ENCODE measurements at places on chromosomes 4 and X.

- DNase-seq: no peak
Observed at GRCh38 chrX:103461156-103461555, 58.1 kb downstream of the RAB40A start.

GRCh38 chr4:56475917-56476316, 8.5 kb downstream of the SRP72 start:
- DNase-seq: peak; percentile 75

- DNase-seq: no peak
Observed at GRCh38 chr4:62288808-62289541, 1088.8 kb downstream of the ADGRL3 start.

GRCh38 chrX:107626481-107626880, 1.8 kb upstream of the PRPS1 start:
- no peak for DNase-seq

DNA sequence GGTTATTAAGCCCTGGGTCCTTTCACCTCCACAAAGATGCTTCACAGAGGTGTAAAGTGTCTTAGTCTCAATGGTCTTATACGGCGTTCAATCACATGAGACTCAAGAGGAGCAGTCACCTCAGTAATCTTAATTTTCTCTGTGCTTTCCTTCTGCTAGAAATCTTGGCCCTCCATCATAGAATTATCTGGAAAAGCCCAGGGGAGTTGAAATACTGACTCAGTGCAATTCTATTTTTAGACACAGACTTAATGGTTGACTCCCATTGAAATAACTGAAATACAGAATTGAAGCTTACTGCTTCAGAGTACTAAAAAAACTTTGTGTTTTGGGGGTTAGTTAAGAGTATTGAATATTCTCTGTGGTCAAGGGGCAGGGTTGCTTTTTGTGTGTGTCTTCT, 94.5 kb upstream of the IL15 start:
- no peak for DNase-seq

DNA sequence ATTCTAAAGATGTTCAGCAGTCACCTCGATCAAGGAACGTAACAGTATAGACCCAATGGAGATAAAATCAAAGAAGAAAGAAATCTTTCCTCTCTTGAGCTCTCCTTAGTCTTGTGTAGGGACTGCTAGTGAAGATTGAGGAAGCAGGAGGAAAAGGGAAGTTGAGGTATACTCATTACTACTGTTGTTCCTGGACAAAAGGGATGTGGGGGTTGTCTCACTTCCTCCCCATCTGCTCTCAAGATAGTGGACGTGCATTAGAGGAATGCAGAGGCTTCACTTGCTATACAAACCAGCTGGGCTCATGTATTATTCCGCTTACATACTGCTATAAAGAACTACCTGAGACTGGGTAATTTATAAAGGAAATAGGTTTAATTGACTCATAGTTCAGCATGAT, 208.9 kb upstream of the ARHGEF9 start:
- DNase-seq: no peak

- DNase-seq: no peak
Observed at GRCh38 chr4:153161226-153161963, 42.8 kb upstream of the TRIM2 start.

DNA sequence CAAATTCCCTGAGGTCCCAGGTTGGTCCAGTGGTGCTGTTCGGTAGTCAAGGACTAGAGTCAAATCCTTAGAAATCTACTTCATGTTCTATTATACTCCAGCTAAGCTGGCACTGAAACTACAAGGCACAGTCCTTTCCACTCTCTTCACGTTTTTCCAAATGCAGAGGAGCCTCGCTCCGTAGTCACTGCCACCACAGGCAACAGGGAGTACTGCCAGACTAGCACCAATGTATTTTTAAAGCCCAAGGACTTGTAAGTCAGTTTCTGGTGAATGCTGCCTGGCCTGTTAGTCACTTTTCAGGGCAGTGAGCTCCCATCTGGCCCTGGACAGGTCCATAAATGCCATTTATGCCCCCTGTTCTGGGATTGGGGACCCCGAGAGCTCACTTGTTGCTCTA, 323.5 kb downstream of the FAM47A start:
- no peak for DNase-seq

- no peak for DNase-seq
Observed at GRCh38 chr4:151743894-151744293, 16.9 kb downstream of the GATB start.

DNA sequence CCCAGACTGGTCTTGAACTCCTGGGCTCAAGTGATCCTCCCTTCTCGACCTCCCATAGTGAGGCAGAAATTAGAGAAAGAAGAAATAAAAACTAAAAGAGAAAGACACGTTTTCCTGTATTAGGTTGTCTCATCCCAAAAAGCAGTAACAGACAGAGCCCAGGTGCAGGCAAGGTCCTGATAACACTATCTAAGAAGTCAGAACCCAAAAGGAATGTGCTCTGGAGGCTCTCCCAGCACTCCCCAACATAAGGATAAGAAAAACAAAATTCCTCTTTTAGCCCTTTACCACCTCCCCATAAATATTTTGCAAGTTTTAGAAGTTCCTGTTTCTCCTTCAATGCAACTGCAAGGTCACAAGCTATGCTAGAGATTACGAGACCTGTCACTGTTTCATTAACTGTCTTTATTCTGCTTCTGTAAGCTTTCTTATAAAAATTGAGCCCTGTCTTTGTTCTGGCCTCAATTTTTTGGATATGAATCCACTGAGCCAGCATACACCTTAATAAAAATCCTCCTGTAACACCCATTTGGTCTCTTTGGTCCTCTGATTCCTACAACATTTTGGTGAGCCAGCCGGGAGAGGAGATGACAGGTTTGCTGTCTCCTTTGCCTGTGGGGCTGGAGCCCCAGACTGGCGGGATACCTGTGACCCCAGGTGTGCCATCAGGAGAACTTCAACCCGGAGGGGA, 25.9 kb downstream of the LIAS start:
- DNase-seq: no peak
